Aorta (tissue), 5 donors: ENCODE measurements at places on chromosomes 4 and X. TPM values are rescaled to one million over a fixed set of nuclear protein-coding genes. Genes with fewer than 3 reads are reported as not detected.

- no peak for DNase-seq
These were observed 223.1 kb downstream of the FMR1NB start for GRCh38 chrX:148204195-148204594.

DNA sequence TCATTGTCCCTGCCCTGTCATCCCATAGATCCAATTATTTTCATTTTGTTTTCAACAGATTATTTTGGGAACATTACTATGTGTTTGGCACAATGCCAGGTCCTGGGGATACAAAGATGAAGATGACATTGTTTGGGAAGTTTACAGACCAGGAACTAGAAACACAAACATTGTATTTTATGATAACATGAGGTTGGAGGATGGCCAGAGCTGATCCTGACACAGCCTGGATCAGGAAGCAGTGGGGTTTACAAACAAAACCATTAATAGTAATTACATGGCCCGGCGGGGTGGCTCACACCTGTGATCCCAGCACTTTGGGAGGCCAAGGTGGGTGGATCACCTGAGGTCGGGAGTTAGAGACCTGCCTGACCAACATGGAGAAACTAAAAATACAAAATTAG, 29.9 kb downstream of the CLRN2 start:
- no peak for DNase-seq

DNA sequence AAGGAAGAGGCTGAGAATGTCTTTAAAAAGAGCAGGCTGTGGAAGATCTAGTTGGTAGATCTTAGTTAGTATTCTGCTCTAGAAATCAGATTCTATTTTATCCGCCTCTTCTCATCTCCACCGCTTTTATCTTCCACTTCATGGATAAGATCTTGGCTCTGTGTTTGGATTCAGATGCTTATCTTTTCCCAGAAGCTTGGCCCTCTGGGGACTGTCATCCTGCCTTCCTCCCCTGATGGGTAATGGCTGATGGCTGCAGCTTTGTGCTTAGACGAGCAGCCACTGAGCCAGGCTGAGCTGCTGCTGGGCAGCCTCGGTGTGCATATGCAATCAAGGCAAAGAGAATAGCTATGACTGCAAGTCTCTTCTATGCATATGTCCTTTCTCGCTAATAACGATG, 23.5 kb downstream of the TRIML1 start:
- DNase-seq: no peak

GRCh38 chr4:2954358-2955185, 8.6 kb downstream of the NOP14 start:
- DNase-seq: no peak

The ADH7 gene
- not detected for total RNA-seq

The LUZP4 gene
- not detected for total RNA-seq

The CCNI gene
- total RNA-seq: 436 TPM
